Activated B cell treated with CpG ODN at 0.5 μM for 24 hours (primary cell): ENCODE measurements at places on chromosomes 16 and 17.

- peaks cover 8% of the 10 kb centered on the region for H3K4me1 ChIP-seq
- H3K27me3 ChIP-seq = peaks cover 11% of the 10 kb centered on the region
- H3K4me3 ChIP-seq = no peak overlapping the region
- DNase-seq = peak; percentile 57
These were observed 5.2 kb downstream of the AXIN2 start for GRCh38 chr17:65556014-65556909.

DNA sequence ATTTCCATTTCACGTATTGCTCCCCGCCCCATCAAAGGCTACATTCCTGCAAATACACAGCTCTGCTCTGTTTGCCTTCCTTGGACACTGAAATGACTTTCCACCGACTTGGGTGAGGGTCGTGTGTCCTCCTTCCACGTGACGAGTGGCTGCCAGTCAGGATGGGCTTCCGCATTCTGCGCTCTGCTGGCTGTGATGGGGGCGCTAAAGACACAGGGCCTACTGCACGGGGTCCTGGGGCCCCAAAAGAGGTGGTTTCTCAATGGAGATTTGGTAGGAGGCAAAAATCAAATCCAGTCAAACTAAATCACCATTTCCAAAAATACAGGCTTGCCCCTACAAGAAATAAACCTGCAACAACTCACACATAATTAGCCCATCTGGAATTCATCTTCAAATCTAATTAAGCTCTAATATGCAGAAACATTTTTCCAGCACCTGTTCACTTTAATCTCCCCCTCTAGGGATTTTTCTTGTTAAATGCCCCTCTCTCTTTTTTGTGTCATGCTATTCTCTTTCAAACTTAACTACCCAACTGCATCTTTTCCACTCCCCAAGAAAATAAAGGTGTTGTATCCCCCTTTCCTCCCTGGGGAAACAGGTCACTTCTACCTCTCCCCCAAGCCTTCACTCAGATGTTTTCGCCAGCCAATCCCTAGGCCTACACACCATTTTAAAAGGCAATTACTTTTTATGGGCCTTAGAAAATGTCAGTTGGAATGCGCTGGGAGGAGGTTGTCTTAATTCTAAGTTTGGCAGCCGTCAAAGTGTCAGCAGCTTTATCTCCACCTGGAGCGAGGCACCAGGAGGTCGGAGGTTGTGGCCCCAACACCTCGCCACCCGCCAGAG, 21.9 kb upstream of the FAAP100 start:
- H3K27ac ChIP-seq = no peak overlapping the region
- H3K4me3 ChIP-seq = no peak overlapping the region
- no peaks in the 10 kb centered on the region for H3K27me3 ChIP-seq
- peaks cover 80% of the 10 kb centered on the region for H3K36me3 ChIP-seq
- no peak for DNase-seq
- peaks cover 5% of the 10 kb centered on the region for H3K4me1 ChIP-seq

- H3K4me3 ChIP-seq = no peak overlapping the region
- H3K36me3 ChIP-seq = no peaks in the 10 kb centered on the region
- DNase-seq = no peak
- H3K27me3 ChIP-seq = no peaks in the 10 kb centered on the region
- no peak overlapping the region for H3K27ac ChIP-seq
- H3K4me1 ChIP-seq = no peaks in the 10 kb centered on the region
These were observed 1631.0 kb downstream of the CDH8 start for GRCh38 chr16:60405286-60405685.

GRCh38 chr17:77146882-77147281, 6.1 kb downstream of the SEC14L1 start:
- H3K4me1 ChIP-seq = peaks cover 66% of the 10 kb centered on the region
- no peaks in the 10 kb centered on the region for H3K27me3 ChIP-seq
- peaks cover 76% of the 10 kb centered on the region for H3K36me3 ChIP-seq
- H3K27ac ChIP-seq = no peak overlapping the region

- no peak overlapping the region for H3K4me3 ChIP-seq
- H3K27me3 ChIP-seq = no peaks in the 10 kb centered on the region
- no peak overlapping the region for H3K27ac ChIP-seq
- no peaks in the 10 kb centered on the region for H3K4me1 ChIP-seq
These were observed 196.0 kb upstream of the CACNG5 start for GRCh38 chr17:66638707-66639479.

DNA sequence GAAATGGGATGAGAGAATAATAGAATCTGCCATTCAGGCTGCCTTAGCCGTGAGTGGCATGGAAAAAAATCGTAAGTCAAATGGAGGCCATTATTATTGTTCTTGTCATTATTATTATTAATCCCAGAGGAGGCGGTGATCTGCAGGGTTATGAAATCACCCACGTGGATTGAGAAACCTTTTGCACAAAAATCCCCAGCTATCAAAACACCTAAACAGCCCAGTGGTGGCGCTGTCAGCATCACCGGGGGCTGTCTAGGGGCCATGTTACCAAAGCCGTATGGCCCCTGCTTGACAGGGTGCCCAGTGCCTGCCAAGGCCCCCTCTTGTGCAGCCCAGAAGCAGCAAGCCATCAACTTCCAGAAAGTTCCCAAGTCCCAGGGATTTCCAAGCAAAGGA, 25.2 kb downstream of the CNGB1 start:
- no peak overlapping the region for H3K4me3 ChIP-seq
- H3K36me3 ChIP-seq = no peaks in the 10 kb centered on the region
- H3K4me1 ChIP-seq = no peaks in the 10 kb centered on the region
- no peak overlapping the region for H3K27ac ChIP-seq
- no peak for DNase-seq
